ENCODE measurements at places on chromosomes 5 and 9. TPM values are rescaled to one million over a fixed set of nuclear protein-coding genes. Genes with fewer than 3 reads are reported as not detected.
A peak's percentile ranks its signal among the peaks of the same experiment; 100 is the strongest.

DNA sequence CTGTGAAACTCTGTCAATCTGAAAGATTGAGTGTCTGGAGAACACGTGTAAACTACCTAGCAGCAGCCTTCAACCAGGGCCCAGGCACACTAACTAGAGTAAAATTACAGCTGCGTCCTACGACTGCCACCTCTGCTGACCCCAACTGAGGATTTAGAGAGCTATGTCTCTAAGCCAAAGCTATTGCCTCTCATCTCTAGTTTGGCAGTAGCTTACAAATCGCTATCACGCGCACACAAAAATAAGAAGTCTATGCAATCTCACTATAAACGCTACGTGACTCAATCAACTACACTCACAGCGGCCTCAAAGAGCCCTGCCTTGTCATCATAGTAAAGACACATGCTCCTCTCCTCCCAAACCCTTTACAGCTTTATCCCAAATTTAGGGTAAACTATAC, 8.7 kb downstream of the PPP6C start:
- H3K36me3 ChIP-seq: peaks cover 18% of the 10 kb centered on the region
- no peak for DNase-seq
- peaks cover 75% of the 10 kb centered on the region for H3K4me1 ChIP-seq
- H3K27me3 ChIP-seq: no peaks in the 10 kb centered on the region
- H3K27ac ChIP-seq: no peak overlapping the region

- no peaks in the 10 kb centered on the region for H3K36me3 ChIP-seq
- H3K4me3 ChIP-seq: no peak overlapping the region
- no peak for DNase-seq
- H3K27me3 ChIP-seq: no peaks in the 10 kb centered on the region
- H3K4me1 ChIP-seq: no peaks in the 10 kb centered on the region
Observed at GRCh38 chr5:3353561-3353960, 242.1 kb upstream of the IRX1 start.

DNA sequence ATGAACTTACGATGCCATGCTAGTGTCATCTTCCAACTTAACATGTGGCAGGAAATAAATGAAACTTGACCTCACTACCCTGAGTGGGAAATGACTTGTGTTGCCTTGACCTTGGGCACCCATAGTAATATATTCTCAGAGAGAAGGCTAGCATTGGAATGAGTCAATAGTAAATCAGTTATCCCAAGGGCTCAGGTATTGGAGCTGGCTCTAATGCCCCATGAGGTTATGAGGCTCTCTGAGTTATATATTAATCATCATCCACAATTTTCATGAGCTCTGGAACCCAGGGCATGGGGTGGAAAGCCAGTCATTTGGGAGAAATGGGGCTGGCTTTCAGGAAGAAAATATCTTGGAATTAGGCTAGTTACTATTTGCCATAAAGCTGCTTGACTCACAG, 42.4 kb upstream of the SMIM32 start:
- no peak for DNase-seq
- H3K27ac ChIP-seq: no peak overlapping the region
- H3K36me3 ChIP-seq: no peaks in the 10 kb centered on the region
- peaks cover 16% of the 10 kb centered on the region for H3K27me3 ChIP-seq
- H3K4me1 ChIP-seq: no peaks in the 10 kb centered on the region

GRCh38 chr9:85212209-85212608, 529.5 kb downstream of the AGTPBP1 start:
- H3K27me3 ChIP-seq: peaks cover 11% of the 10 kb centered on the region
- H3K27ac ChIP-seq: no peak overlapping the region
- no peak overlapping the region for H3K4me3 ChIP-seq
- H3K36me3 ChIP-seq: no peaks in the 10 kb centered on the region
- no peak for DNase-seq

DNA sequence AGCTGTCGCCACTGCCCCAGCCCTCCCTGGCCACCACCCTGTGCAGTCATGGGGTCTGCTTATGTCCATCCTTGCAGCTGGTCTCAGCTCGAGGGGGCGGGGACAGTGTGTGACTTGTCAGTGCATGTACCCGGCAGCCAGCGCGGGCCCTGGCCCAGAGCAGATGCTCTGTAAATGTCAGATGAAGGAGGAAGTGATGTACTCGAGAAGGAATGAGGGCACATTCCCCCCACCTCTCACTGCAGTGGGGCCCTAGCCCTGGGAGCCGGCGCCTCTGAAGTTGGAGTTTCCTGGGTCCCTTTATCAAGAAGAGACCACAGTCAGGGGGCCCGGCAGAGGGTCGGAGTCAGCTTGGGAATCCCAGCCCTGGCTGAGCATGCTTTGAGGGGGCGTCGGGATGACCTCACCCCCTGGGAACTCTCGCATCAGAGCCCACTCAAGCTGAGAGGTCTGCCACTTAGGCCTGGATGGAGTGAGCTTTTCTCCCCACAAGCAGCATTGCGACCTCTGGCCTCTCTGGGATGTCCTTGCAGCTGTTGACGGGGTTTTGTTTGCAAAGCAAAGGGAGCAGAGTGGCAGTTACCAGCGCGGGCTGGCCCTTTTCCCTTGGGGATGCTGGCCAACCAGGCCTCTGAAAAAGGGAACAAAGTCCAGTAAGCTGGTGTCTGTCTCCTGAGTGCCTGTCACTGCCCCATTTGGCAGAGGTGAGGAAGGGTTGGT, 19.0 kb downstream of the NEURL1B start:
- no peak overlapping the region for H3K4me3 ChIP-seq
- no peaks in the 10 kb centered on the region for H3K27me3 ChIP-seq
- peaks cover 4% of the 10 kb centered on the region for H3K36me3 ChIP-seq
- no peaks in the 10 kb centered on the region for H3K4me1 ChIP-seq
- DNase-seq: no peak

DNA sequence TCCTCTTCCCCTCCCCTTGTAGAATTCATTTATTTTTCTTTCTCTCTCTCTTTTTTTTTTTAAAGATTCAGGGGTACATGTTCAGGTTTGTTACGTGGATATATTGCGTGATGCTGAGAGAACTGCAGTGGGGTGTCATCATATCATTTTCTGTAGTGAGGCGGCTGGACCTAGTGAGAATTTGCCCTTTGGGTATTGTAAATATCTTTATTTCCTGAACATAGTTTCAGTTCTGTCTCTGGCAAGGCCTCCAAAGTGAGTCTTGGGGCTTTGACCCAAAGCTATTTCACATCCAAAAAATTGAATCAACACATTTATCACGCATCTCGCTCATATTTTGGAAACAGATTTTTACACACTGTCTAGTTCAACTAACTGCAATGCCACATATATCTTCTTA, 25.4 kb upstream of the MYOT start:
- H3K4me1 ChIP-seq: peaks cover 20% of the 10 kb centered on the region
- DNase-seq: no peak
- peak overlapping the region; percentile 56 for H3K4me3 ChIP-seq
- H3K27me3 ChIP-seq: no peaks in the 10 kb centered on the region
- peak overlapping the region; percentile 39 for H3K27ac ChIP-seq

- H3K27ac ChIP-seq: peak overlapping the region; percentile 34
- H3K27me3 ChIP-seq: no peaks in the 10 kb centered on the region
- peaks cover 14% of the 10 kb centered on the region for H3K4me1 ChIP-seq
Observed at GRCh38 chr5:76472335-76473008, 69.4 kb downstream of the IQGAP2 start.

DNA sequence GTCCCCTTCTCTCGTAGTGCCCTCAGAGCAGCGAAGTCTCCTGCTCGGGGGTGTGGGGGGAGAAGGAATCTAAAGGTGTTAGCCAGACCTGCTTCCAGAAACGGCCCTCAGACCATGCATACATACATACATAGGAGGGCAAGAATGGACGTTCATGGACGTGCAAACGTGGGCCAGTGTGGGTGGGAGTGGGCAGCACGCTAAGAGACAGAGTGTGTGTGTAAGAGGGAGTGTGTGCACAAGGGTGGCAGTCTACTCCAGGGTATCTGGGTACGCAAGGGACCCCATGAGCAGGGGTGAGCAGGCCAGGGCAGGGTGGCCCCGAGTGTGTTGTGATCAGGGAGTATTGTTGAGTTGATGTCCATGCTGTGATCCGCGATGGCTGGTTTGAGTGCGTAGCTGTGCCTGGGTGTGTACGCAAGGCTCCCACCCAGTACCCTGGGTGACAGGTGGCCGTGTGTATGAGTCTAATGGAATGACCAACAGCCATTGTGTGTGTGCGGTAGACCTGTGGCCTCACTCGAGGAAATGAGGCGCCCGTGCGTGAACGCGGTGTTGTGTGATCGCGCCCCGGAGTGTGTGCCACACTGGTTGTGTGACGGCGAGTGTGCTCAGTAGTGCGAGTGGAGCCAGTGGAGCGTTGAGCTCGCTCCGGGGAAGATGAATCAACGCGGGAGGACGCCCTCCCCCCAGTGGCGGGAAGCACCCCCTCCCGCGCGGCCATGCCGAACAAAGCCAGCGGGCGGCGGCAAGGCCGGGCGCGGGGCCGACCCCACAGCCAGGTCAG, 826 bp downstream of the GPRIN1 start:
- peak overlapping the region; percentile 78 for H3K27ac ChIP-seq
- H3K4me3 ChIP-seq: peak overlapping the region; percentile 98
- DNase-seq: no peak
- H3K36me3 ChIP-seq: no peaks in the 10 kb centered on the region

- H3K4me1 ChIP-seq: no peaks in the 10 kb centered on the region
- H3K4me3 ChIP-seq: no peak overlapping the region
- no peak overlapping the region for H3K27ac ChIP-seq
- no peaks in the 10 kb centered on the region for H3K27me3 ChIP-seq
- no peak for DNase-seq
Observed at GRCh38 chr9:135647884-135648283, 8.5 kb upstream of the GLT6D1 start.

DNA sequence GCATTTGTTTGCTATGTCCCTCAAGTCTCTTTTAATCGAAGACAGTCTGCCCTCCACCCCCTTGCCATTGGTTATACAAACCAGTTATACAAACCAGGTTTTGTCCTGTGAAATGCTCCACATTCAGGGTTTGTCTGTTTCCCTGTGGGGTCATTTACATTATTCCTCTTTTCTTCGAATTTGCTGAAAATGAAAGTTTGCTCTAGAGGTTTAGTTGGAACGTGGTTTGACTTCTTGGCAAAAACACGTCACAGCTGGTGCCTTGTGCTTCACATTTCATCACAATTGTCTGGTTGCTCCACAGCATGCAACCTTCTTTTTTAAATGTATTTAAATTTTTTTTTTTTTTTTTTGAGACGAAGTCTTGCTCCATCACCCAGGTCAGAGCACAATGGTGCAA, 4.2 kb upstream of the HAVCR2 start:
- no peak for DNase-seq
- no peaks in the 10 kb centered on the region for H3K27me3 ChIP-seq
- H3K27ac ChIP-seq: no peak overlapping the region

GPR150 gene
- 0.33 TPM for polyA plus RNA-seq

DNA sequence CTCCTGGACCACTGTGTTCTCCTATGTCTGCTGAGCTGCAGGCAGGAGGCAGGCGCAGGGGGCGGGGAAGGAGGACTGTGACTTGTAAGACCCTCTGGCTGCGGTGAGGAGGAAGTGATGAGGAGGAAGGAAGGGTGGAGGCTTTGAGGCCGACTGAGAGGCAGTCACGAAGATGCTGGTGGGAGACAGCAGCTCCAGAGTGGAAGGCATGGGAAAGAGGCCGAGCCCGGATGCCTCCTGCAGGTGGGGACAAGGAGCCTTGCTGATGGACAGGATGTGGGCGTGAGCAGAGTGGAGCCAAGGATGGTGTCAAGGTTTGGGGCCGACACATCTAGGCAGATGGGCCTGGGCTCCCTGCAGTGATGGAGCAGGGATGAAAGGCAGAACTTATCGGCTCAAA, 74.3 kb upstream of the ICE1 start:
- H3K4me3 ChIP-seq: no peak overlapping the region
- no peaks in the 10 kb centered on the region for H3K4me1 ChIP-seq
- H3K36me3 ChIP-seq: peaks cover 9% of the 10 kb centered on the region
- peaks cover 19% of the 10 kb centered on the region for H3K27me3 ChIP-seq
- DNase-seq: no peak

- peaks cover 62% of the 10 kb centered on the region for H3K27me3 ChIP-seq
- H3K4me1 ChIP-seq: no peaks in the 10 kb centered on the region
- no peak for DNase-seq
- H3K4me3 ChIP-seq: no peak overlapping the region
- no peak overlapping the region for H3K27ac ChIP-seq
Observed at GRCh38 chr5:176780176-176781053, 29.9 kb upstream of the UNC5A start.

- H3K4me1 ChIP-seq: peaks cover 16% of the 10 kb centered on the region
- H3K36me3 ChIP-seq: no peaks in the 10 kb centered on the region
- no peak for DNase-seq
Observed at GRCh38 chr9:38065369-38066075, 3.5 kb downstream of the SHB start.

QRFP gene
- polyA plus RNA-seq: 0.75 TPM

GPR151 gene
- polyA plus RNA-seq: not detected

C8G gene
- not detected for polyA plus RNA-seq

- H3K4me3 ChIP-seq: no peak overlapping the region
- H3K4me1 ChIP-seq: peaks cover 24% of the 10 kb centered on the region
- H3K27ac ChIP-seq: no peak overlapping the region
- H3K27me3 ChIP-seq: no peaks in the 10 kb centered on the region
- H3K36me3 ChIP-seq: peaks cover 13% of the 10 kb centered on the region
Observed at GRCh38 chr9:34652602-34653000, 616 bp downstream of the IL11RA start.

GRCh38 chr9:33418090-33418489, 15.7 kb upstream of the AQP7 start:
- H3K4me1 ChIP-seq: no peaks in the 10 kb centered on the region
- no peak overlapping the region for H3K27ac ChIP-seq
- no peaks in the 10 kb centered on the region for H3K36me3 ChIP-seq
- no peak for DNase-seq
- H3K27me3 ChIP-seq: peaks cover 15% of the 10 kb centered on the region

IQGAP2 gene
- 9.8 TPM for polyA plus RNA-seq

DNA sequence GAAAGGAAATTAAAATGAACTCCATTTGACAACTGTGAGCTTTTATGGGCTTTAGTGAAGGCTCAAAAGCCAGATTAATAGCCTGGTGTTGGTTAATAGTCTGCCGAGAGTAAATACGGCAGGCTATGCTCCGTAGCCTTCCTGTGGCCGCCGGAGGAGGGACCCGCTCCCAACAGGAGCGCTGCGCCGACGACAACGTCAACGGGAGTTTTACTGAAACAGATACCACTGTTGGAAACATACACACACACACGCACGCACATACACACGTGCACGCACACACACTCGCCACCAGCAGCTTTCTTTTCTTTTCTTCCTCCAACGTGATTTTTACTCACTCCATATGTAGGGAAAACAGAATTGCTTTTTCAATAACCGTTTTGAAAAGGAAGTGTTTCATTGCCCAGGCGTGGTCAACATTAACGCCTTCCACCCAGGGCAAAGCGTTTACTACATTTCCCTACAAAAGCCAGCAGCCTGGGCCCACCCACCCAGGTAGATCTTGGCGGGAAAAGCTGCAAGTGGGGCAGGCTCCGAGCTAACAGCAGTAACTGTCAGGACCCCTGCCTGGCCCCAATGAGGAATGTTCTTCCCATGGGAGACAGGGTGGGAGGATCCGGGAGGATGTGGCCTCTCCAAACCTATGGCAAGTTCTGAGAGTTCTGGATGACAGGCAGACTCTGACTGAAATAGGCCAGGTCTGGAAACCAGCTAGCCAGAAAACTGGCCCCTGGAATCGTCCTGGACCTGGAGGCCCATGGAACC, 72.3 kb downstream of the PAX5 start:
- no peak overlapping the region for H3K4me3 ChIP-seq
- peak overlapping the region; percentile 86 for H3K27ac ChIP-seq
- DNase-seq: no peak
- H3K4me1 ChIP-seq: peaks cover 77% of the 10 kb centered on the region
- peaks cover 68% of the 10 kb centered on the region for H3K36me3 ChIP-seq

- no peak within 1 kb of the TSS for H3K27ac ChIP-seq
- no peaks in the 10 kb centered on the region for H3K27me3 ChIP-seq
Observed at GRCh38 chr5:81233080-81233634, at the start of gene CKMT2. Gene CKMT2, plus strand, starts transcription at chr5:81233322. Its CDS starts 17,811 bp downstream, at chr5:81251133.

- no peak for DNase-seq
- no peak within 1 kb of the TSS for H3K27ac ChIP-seq
- no peak within 1 kb of the TSS for H3K4me3 ChIP-seq
- H3K36me3 ChIP-seq: no peaks in the 10 kb centered on the region
- H3K4me1 ChIP-seq: peaks cover 10% of the 10 kb centered on the region
Observed at GRCh38 chr5:31193591-31194467, at the start of gene CDH6. Gene CDH6, plus strand, starts transcription at chr5:31193686. Its CDS starts 73,788 bp downstream, at chr5:31267474.

All from naive B cell (primary cell).